Aorta (tissue), 5 donors: ENCODE measurements at places on chromosomes 1 and 21. TPM values are rescaled to one million over a fixed set of nuclear protein-coding genes. Genes with fewer than 3 reads are reported as not detected.

MTR gene
- polyA plus RNA-seq, result 10.0 TPM

CACNA1S gene
- not detected for polyA plus RNA-seq

IL19 gene
- not detected for polyA plus RNA-seq

ZFP69B gene
- 0.54 TPM for polyA plus RNA-seq

CD52 gene
- polyA plus RNA-seq, result 31.4 TPM

GRCh38 chr1:215744419-215744818 lies 177.3 kb downstream of the KCTD3 start:
- DNase-seq, result no peak

GRCh38 chr21:14120091-14120734 lies 90.5 kb downstream of the LIPI start:
- no peak for DNase-seq

- DNase-seq, result no peak
These were observed 1.3 kb downstream of the NGF start for GRCh38 chr1:115336741-115337140.

- DNase-seq, result no peak
These were observed 36.2 kb downstream of the KCTD3 start for GRCh38 chr1:215603319-215603718.

GRCh38 chr1:155962599-155963211 lies 15.6 kb downstream of the ARHGEF2 start:
- DNase-seq, result peak; percentile 83

DNA sequence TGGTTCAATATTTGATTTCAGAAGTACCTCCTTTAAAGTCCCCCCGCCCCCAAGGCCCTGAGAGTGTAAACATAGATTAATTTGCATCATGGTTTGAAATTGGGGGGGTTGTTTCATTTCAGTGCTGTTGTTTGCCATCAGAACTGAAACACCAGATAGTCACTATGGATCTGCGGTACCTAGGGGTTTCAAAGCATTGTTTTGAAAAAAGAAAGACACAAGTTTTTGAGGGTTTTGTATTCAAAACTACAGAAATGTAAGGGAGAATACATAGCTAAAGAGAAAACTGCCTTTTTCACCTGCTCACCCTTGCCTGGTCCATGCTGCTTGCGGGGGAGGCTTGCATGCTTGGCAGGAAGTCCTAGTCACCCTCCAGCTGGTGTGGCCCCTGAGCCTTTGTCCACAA lies 59.3 kb downstream of the ACP6 start:
- DNase-seq, result no peak

DNA sequence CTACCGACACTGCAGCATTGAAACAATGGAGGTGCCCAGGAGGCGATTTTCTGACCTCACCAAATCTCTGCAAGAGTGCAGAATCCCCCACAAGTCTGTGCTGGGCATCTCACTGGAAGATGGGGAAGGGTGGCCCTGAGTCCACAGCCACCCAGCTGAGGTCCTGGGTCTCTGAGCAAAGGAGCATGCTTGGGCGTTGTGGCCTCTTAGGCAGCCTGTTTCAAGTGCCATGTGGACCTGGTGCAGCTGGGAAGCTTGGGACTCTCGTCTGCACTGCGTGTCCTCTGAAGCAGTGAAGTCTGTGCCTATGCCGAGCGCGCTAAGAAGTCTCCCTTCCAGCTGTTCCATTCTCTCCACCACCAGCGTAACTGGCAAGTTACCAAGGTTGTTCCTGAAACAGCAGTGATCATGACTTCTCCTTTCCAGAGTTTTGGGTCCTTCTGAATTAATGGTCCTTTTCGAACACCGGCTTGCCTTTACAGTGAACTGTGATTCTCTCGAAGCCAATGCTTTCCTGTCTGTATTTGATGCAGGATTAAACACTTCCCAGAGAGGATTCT lies 5.0 kb upstream of the PLA2G2C start:
- no peak for DNase-seq

- DNase-seq, result no peak
These were observed 16.9 kb downstream of the CAPZB start for GRCh38 chr1:19468397-19468956.

DNA sequence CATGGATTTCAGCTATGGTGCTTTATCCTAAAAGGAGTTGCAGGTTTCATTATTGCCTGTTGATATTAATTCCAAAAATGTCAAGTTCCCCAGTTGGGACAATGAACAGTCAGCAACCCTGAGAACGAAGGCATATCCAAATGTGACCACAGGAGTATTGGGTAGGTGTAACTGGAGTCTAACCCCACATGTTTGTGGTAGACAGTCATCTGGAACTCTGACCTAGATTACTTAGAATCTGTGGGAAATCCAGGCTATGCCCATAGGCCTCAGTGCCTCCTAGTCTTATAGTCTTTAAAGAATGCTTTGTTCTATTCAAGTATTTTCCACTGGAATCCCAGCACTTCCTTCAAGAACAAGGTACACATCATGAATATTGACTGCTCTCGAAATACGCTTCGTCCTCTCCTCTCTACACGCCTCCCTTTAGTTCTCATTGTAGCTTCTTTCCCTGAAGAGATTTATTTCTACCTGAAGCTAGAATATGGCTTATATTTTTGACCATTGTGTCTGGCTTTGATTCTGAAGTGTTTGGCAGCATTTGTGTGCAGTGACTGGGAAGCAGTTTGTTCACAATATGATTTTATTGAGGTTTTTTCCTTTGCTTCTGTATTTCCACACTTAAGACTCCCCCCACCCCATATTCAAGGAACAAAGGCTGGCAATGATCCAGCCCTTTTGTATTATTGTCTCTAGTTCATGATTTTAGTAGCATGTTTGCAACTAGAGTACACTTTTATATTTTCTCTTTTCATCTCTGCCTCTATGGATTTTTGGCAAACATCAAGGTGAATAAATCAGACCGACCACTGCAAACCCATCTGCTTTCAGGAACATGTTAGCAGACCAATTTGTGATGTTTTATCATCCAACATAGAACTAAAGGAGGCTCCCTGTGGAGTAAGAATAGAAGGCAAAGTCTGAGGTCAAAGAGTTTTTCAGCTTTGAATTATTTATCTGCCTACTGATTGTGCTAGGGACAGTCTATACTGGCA lies 178.6 kb downstream of the GPR52 start:
- DNase-seq, result no peak
